ENCODE measurements at places on chromosomes 6 and 20.

- no peak for DNase-seq
These were observed 399.1 kb upstream of the NOX3 start for GRCh38 chr6:155854787-155855186.

- DNase-seq, result no peak
These were observed 48.5 kb downstream of the RPF2 start for GRCh38 chr6:111030008-111031007.

- no peak for DNase-seq
These were observed 72.4 kb upstream of the LAMP5 start for GRCh38 chr20:9441948-9442347.

DNA sequence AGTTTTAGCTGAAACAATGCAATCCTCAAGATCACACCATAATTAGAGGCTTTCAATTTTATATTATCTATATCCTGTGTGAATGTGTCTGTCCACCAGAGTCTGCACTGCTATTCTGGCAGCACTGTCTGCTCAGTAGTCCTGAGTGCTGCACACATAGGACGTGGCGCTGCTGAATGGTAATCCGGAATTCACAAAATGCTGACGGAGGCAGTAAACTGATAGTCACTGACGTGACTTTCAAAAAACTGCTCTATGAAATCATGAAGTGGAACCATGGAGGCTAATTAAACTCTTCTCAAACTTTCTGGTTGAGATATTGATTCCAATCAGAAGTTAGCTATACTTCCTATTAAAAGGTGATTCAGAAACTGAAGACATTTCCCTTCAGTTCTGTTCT, 190.8 kb upstream of the NOX3 start:
- DNase-seq, result no peak

GRCh38 chr20:10571313-10571815, 102.4 kb downstream of the JAG1 start:
- no peak for DNase-seq

GRCh38 chr6:97052896-97053295, 128.4 kb downstream of the KLHL32 start:
- DNase-seq, result no peak
